Fibroblast of pulmonary artery (primary cell): ENCODE measurements at places on chromosomes 12 and 14.

GRCh38 chr12:89742337-89743022 lies 33.8 kb upstream of the ATP2B1 start:
- no peak for DNase-seq

GRCh38 chr14:51780006-51780692 lies 80.3 kb upstream of the GNG2 start:
- peak; percentile 72 for DNase-seq

DNA sequence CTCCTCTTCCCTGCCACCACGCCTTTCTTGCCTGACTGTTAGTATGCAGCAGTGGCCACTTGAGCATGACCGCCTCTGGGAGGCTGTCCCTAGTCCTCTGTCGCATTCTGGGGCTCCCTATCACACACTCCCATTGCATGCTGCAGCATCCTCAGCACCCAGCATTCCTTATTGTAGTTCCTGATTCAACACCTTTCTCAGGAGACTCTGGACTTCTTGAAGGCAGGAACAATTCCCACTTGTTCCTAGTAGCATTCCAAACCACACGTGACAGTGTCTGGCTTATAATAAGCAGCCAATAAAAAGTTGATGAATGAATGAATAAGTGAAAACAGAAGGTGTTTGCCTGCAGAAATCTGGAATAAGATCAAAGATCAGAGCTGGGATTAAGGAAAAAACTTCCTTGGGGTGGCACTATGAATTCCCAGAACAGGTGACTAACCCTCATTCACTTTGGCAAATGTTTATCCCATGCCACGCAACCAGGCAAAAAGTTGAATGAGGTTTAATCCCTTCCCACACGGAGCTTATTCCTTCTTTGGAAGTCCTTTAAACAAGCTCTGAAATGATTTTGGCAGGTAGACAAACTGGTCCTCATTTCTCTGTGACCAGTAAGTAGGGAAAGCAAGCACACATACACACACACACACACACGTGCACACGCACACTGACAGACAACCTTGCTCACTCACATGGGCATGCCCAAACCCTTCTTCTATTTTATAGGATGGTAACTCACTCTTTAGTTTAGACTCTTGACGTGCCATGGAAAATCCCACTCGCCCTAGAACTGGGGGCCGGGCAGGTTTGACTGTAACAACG lies 26.5 kb downstream of the NTF3 start:
- no peak for DNase-seq

- peak; percentile 30 for DNase-seq
These were observed 88.7 kb downstream of the HECTD1 start for GRCh38 chr14:31118892-31119291.

- peak; percentile 58 for DNase-seq
These were observed 157.3 kb upstream of the PLXNC1 start for GRCh38 chr12:93990832-93991803.

GRCh38 chr12:89189448-89189847 lies 162.9 kb downstream of the DUSP6 start:
- DNase-seq = no peak

DNA sequence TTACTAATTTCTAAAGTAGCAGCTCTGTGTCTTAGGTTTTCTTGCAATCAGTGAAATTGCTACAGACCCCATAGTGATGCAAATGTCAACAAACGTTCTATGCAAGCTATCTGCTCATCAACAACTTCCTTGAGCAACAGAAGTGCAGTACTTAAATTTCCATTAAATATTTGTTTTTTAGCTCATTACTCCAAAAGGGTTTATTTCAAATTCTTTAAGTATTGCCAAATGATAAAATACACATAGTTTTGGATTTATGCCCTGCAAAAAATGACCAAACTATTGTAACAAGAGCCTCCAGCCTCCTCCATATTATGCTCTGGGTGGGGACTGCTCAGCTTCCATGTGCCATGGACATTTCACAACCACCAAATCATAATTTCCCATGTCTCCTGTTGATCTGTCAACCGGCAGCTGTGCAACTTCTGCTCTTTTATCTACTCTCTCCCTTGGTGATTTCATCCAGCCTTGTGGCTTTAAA lies 4.4 kb downstream of the BDKRB1 start:
- DNase-seq = peak; percentile 90

GRCh38 chr12:132282950-132283771 lies 46.2 kb downstream of the GALNT9 start:
- DNase-seq = no peak

- no peak for DNase-seq
These were observed 127.9 kb upstream of the DYRK2 start for GRCh38 chr12:67520606-67521005.

GRCh38 chr12:109879351-109880042 lies 844 bp downstream of the GLTP start:
- DNase-seq = peak; percentile 24

- DNase-seq = no peak
These were observed 203.6 kb upstream of the DIO3 start for GRCh38 chr14:101357559-101358319.

- no peak for DNase-seq
These were observed 15.2 kb downstream of the STON2 start for GRCh38 chr14:81384900-81385299.

DNA sequence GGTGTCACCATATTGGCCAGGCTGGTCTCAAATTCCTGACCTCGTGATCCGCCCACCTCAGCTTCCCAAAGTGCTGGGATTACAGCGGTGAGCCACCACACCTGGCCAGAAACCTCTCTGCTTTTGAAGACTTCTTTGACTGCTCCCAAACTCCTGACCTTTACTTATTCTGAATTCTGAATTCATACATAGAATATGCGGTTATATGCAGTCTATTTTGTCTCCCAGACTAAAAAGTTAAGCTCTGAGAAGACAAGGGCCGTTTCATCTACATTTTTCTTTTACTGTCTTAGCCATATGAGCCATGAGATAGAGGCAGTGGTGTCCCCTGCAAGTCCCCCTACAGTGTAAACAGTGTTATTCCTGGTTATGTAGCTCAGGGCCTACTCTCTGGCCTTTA lies 179.3 kb downstream of the NTF3 start:
- no peak for DNase-seq

- no peak for DNase-seq
These were observed 130.4 kb downstream of the BRMS1L start for GRCh38 chr14:35956376-35957085.

- no peak for DNase-seq
These were observed 147.6 kb downstream of the PHETA1 start for GRCh38 chr12:111221062-111222026.

DNA sequence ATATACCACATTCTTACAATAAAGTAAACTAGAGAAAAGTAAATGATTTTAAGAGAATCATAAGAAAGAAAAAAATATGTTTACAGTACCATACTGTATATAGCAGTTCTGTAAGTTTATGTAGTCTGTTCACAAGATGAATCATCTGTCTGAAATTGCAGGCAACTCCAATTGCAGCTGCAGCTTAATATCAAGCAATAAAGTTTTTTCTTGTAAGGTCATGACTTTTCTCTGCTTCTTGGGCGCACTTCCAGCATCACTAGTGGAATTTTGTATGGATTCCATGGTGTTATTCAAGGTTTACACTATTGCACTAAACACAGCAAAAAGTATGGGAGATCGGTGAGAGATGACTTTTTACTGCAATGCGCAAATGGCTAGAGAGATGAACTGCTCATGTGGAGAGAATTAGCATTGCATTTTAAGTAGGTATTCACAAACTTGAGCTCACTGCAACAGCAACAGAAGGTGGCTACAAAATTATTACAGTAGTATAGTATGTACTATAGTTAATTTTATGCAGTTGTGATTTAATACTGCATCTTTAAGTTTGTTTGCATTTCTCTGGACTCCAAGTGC lies 445.4 kb upstream of the OR4E1 start:
- DNase-seq = no peak

GRCh38 chr12:106254724-106255123 lies 6.9 kb upstream of the CKAP4 start:
- DNase-seq = no peak

GRCh38 chr12:15495746-15496145 lies 173.4 kb downstream of the PTPRO start:
- no peak for DNase-seq

- DNase-seq = no peak
These were observed 38.9 kb upstream of the FUT8 start for GRCh38 chr14:65373671-65374039.

- DNase-seq = no peak
These were observed 174.3 kb downstream of the FOXN3 start for GRCh38 chr14:89242652-89243279.

DNA sequence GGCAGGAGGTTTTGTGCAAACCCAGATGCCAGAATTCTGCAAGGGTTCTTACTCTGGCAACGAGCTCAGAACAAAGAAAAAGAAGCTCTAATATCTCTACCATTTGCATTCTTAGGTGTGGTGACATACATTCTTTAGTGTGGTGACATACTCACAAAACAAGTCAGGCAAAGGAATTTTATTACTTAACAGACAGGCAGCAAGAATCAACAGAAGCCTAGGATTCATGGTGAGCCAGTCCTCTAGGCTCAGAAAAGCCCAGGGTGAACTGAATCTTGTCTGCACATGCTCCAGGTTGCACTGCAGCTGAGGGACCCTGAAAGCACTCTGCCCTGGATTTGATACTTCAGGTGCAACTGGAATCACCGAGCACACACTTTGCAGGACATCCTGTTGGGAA lies 122.4 kb upstream of the PTPRQ start:
- DNase-seq = peak; percentile 21

- DNase-seq = no peak
These were observed 19.4 kb downstream of the KRT85 start for GRCh38 chr12:52347551-52348510.

DNA sequence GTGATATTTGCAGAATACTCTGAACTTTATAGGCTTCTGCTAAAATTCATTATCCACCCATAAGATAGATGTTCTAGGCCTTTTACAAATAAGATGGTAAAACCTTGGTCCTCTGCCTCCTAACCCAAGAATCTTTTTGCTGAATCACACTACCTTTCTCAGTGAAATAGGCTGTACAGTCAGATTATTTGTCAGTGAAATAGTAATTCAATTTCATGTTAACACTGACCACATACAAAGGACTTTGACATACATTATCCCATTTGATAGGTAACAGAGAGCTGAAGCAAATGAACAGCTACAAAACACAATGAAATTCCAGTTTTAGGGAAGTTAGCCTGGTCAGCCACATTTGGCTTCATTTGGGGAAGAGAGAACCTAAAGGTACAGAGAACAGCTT lies 141.1 kb downstream of the PCNX1 start:
- DNase-seq = no peak

GRCh38 chr12:89939522-89940215 lies 231.0 kb upstream of the ATP2B1 start:
- no peak for DNase-seq

GRCh38 chr12:18428416-18428815 lies 167.1 kb downstream of the PIK3C2G start:
- no peak for DNase-seq

DNA sequence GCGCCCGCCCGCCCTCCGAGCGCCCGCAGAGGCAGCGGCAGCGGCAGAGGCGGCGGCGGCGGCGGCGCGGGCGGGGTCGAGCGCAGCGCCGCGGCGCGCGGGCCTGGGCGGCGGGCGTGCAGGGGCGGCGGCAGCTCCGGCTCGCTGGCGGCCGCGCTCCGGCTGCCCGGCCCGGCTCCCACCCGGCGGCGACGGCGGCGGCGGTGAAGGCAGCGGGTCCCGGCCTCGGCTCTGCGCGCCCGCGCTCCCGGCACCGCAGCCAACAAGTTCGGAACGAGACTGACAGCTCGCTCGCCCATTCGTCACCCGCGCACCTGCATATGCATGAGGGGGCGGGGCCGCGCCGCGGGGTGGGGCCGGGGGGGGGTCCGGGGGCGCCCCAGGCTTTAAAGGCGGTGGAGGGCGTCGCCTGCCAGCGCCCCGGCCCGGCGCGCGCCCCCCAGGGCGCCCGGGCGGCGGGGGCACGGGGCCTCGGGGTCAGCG lies at the start of gene JAG2:
Gene JAG2 (minus strand): TSS at position 281 of the 483 bp plus-strand sequence. CDS start 356 bp downstream, outside the sequence.
- DNase-seq = peak; percentile 34

DNA sequence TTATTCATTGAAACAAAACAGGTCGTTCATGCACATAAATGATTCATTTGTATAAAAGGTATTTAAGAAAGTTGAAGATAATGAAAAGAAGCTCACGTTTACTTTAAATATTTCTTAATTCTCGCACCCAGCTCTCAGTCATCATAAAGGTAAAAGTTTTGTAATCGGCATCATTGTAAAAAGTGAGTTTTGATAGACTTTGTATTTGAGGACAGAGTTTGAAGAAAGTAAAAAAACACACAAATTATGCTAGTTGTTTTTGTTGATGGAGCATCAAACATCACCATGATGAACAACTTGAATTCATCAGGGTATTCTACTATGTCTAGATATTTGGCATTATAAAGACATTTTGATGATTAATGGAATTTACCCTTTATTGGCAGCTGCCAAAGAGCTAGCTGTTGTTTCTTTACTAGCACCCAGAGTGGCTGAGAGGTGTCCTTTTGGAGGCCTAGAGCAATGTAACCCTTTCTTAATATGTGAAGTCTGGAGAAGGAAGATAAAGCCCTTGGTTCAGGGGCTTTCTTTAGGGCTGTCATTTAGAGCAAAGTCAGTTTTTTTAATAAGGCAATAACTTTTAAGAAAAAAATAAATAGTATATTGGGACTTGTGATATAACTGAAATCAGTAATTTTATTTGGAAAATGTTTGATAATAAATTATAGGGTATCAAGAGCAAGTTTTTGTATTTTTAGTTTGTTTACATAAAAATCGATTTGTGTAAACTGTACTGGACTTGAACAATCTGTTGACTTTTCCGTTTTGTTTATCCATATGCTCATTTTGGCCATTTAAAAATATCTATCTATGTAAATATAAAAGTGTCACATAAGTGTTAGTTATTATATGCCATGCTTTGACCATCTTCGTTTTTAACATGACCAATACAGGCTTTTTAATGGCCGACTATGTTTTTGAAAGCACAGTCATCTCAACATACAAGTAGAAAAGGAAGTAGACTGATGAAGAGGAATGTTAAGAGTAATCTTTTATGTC lies 7.4 kb downstream of the GLRX5 start:
- DNase-seq = no peak

- DNase-seq = no peak
These were observed 165.8 kb downstream of the MON2 start for GRCh38 chr12:62632411-62632918.

GRCh38 chr12:25558586-25558985 lies 5.5 kb upstream of the LMNTD1 start:
- DNase-seq = no peak
